Uterine smooth muscle cell (primary cell): ENCODE measurements at places on chromosomes 16 and 17. TPM values are rescaled to one million over a fixed set of nuclear protein-coding genes. Genes with fewer than 3 reads are reported as not detected.

CTRB1 gene
- total RNA-seq, result not detected in 2 replicates

NAGS gene
- total RNA-seq, result 2.9 and 6.4 TPM in 2 replicates

ACSM2A gene
- not detected in 2 replicates for total RNA-seq

CDH1 gene
- not detected in 2 replicates for total RNA-seq

BANP gene
- total RNA-seq, result 23.2 and 38.5 TPM in 2 replicates

ITGAX gene
- total RNA-seq, result 1.2 and 3.4 TPM in 2 replicates

GEMIN4 gene
- total RNA-seq, result 9.7 and 16.3 TPM in 2 replicates

WNT9B gene
- not detected in 2 replicates for total RNA-seq

CCL7 gene
- 0.89 TPM in 1 of 2 replicates, not detected in the other for total RNA-seq

KRTAP17-1 gene
- total RNA-seq, result 0.12 and 0.33 TPM in 2 replicates

PRSS53 gene
- total RNA-seq, result 2.7 and 3.2 TPM in 2 replicates

IKZF3 gene
- total RNA-seq, result not detected in 2 replicates

CCR7 gene
- not detected in 2 replicates for total RNA-seq

SHCBP1 gene
- 20.4 and 71.8 TPM in 2 replicates for total RNA-seq

CDRT4 gene
- total RNA-seq, result 2.1 and 4.1 TPM in 2 replicates

ADAM11 gene
- 0.75 and 0.77 TPM in 2 replicates for total RNA-seq

CCDC154 gene
- 0.22 and 0.25 TPM in 2 replicates for total RNA-seq

RPS6KB1 gene
- 18.7 and 21.6 TPM in 2 replicates for total RNA-seq

MRPL38 gene
- total RNA-seq, result 31.6 and 33.8 TPM in 2 replicates

TLCD3B gene
- 0.22 TPM in 1 of 2 replicates, not detected in the other for total RNA-seq

EFCAB5 gene
- total RNA-seq, result 0.22 and 0.37 TPM in 2 replicates

PHKB gene
- total RNA-seq, result 68.3 and 75.4 TPM in 2 replicates

MEFV gene
- 0.12 TPM in 1 of 2 replicates, not detected in the other for total RNA-seq

VMO1 gene
- 0.11 and 0.12 TPM in 2 replicates for total RNA-seq

TNP2 gene
- total RNA-seq, result not detected in 2 replicates

SEZ6L2 gene
- total RNA-seq, result 2.1 and 10.0 TPM in 2 replicates

SLC22A31 gene
- total RNA-seq, result under 0.01 and 0.25 TPM in 2 replicates

SLC2A4 gene
- under 0.01 TPM in 2 replicates for total RNA-seq

TEKT1 gene
- not detected in 2 replicates for total RNA-seq

ARL6IP1 gene
- 412 and 762 TPM in 2 replicates for total RNA-seq

TMEM238L gene
- total RNA-seq, result not detected in 2 replicates

OSGIN1 gene
- total RNA-seq, result 3.5 and 4.0 TPM in 2 replicates

YPEL2 gene
- total RNA-seq, result 4.1 and 8.6 TPM in 2 replicates

CFAP119 gene
- total RNA-seq, result 3.4 and 3.8 TPM in 2 replicates

SMIM22 gene
- total RNA-seq, result not detected in 2 replicates

NOS2 gene
- not detected in 2 replicates for total RNA-seq

CFAP52 gene
- 0.11 and 0.62 TPM in 2 replicates for total RNA-seq

ITGAD gene
- not detected in 2 replicates for total RNA-seq

PPP1R27 gene
- not detected in 2 replicates for total RNA-seq

CSH2 gene
- under 0.01 TPM in 1 of 2 replicates, not detected in the other for total RNA-seq

CLEC3A gene
- total RNA-seq, result not detected in 2 replicates

CHST5 gene
- under 0.01 and 0.11 TPM in 2 replicates for total RNA-seq

HNF1B gene
- total RNA-seq, result under 0.01 TPM in 1 of 2 replicates, not detected in the other

CDH13 gene
- total RNA-seq, result 107 and 133 TPM in 2 replicates
